ENCODE measurements at places on chromosomes 12 and 14.

- no peak for DNase-seq
Observed at GRCh38 chr12:45423931-45424330, 208.0 kb downstream of the ANO6 start.

GRCh38 chr12:9064201-9064814 is 51.4 kb downstream of the A2M start:
- peak; percentile 59 for DNase-seq

DNA sequence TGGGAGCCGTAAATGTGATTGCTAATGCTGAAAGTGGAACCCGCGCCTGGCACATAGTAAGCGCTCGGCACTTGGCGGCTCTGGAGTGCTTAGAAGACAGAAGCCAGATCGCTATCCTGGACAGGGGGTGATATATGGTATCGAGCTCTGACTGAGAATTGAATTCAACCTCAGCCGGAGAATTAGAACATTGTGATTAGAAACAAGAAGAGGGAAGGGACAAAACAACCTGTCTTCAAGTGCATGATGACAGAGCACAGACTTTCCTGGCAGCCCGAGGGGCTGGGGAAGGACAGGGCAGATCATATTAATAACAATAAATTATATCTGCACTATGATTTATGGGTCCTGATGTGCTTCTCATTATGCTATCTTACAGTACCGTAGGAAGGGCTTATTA is 66.9 kb upstream of the TBX3 start:
- no peak for DNase-seq

GRCh38 chr12:43836475-43836989 is 651 bp downstream of the TMEM117 start:
- peak; percentile 8 for DNase-seq
